ENCODE measurements at places on chromosomes 11 and 22.

DNA sequence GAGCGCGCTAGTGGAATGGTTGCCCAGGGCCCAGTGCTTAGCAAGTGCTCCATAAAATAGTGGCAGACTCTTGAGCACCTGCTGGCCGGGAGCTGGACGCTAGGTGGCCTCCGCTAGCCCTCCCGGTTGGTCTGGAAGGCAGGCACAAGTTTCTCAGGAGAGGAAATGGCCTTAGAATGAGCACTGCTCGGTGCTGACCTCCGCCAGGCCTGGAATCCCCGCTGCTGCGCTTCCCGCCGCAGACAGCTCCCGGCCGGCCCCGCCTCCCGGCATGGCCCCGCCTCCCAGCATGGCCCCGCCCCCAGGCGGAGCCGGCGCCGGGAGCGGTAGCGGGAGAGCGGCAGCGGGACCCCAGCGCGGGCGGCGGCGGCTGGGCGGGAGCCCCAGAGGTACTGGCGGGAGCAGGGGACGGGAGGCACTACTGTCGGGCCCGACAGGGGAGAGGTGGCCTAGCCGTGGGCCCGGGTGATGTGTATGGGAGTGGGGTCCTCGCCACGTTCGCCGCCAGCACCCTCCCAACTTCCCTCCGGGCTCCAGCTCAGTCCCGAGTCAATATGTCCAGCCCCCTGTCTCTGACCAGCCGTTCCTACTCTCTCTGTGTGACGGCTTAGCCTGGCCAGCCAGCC is at the start of gene SIPA1:
Gene SIPA1 (plus strand): TSS at position 308 of the 626 bp plus-strand sequence. CDS start 2,821 bp downstream, outside the sequence.
- peak; percentile 61 for DNase-seq

DNA sequence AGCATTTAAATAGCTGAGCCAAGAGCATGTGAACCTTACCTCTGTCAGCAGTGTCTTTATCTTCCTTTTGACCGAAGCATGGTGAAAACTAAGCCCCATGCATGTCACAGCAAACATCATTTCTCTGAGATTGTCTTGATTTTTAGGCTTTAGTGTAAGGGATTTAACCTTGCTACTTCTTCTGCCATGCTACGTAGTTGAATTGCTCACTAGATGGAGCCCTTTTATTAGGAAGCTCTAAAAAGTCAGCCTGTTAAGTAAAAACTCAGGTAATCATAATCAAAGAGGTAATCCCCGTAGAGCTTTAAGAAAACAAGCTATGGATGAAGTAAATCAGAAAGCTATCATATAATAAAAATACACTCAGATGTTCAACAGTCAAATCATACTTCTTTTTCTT is 149.5 kb downstream of the PGR start:
- no peak for DNase-seq

GRCh38 chr11:119537306-119538253 is 114.6 kb upstream of the THY1 start:
- DNase-seq: no peak

GRCh38 chr11:3824714-3825472 is 15.9 kb downstream of the RHOG start:
- peak; percentile 66 for DNase-seq

DNA sequence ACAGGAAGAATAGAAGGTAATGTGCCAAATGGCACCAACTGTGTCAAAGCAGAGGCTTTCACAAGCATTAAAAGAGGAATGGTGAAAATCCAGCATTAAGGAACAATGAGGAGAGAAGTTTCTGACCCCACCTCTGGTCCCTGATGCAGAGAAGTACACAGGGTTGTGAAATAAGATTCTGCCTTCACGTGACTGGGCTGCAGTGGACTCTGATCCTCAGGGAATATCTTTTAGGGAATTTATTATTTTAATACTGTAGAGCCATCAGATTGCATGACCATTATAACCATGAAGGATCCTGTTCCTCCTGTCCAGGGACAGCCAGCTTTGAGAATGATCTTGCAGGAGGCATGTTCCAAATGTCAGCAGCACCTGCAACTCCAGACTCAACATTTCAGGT is 74.4 kb upstream of the FAR1 start:
- DNase-seq: no peak

DNA sequence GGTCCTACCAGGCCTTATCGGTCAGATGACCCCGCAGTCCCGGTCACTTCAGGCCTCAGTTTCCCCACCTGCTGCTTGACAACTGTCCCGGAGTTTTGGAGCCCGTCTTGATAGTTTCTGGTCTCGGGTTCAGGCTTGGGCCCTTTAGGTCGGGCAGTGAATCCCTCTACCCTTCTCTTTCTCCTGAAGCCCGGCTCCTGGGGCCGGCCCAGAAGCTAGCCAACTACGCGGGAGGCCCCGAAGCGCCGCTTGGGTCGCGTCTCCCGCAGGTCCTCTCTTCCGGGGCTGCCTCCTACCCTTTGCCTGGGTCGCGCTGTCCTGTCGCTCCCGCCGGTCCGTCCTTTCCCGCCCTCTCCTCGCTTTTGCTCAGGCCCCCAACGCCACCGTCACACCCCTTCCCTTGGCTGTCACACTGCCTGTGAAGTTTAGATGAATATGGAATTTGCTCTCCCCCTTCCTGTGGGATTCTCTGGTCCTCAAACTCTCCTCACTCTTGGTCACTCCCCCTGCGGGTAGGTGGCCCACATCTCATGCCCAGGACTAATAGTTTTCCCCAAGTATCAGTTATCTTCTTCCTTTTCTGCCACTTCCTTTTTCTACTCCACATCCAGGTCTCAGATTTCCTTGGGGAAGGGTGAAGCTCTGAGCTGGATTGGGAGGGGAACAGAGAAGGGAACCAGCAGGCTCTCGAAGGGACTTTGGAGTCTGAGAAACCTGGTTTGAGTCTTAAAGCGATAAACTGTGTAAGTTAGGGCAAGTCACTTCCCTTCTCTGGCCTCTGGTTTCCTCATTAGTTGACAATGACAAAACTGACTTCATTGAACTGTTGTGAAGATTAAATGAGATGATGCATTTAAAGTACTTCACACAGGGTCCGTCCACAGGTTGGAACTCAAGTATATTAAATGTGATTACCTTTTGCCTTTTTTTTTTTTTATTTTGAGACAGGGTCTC is 790 bp downstream of the RAB1B start:
- no peak for DNase-seq

DNA sequence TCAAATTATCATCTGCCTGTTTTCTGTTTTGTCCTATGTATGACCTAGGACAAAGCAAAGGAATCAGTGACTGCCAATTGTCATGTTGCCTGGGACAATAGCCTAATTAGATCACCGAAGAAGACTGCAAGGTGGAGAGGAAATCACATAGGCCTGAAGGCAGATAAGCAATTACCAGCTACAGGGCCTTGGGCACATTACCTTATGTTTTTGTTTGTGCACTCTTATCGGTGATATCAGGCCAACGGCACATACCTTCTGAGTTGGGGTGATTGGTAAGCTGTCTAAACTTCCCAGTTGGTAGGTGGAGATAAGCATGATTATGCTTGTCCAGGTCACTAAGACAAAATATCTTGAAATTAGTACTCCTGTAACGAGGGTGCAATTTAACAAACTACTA is 58.1 kb upstream of the FAM181B start:
- no peak for DNase-seq

GRCh38 chr11:565921-566509 is 5.2 kb downstream of the RASSF7 start:
- no peak for DNase-seq

GRCh38 chr22:23212061-23213021 is 32.0 kb downstream of the BCR start:
- DNase-seq: no peak

DNA sequence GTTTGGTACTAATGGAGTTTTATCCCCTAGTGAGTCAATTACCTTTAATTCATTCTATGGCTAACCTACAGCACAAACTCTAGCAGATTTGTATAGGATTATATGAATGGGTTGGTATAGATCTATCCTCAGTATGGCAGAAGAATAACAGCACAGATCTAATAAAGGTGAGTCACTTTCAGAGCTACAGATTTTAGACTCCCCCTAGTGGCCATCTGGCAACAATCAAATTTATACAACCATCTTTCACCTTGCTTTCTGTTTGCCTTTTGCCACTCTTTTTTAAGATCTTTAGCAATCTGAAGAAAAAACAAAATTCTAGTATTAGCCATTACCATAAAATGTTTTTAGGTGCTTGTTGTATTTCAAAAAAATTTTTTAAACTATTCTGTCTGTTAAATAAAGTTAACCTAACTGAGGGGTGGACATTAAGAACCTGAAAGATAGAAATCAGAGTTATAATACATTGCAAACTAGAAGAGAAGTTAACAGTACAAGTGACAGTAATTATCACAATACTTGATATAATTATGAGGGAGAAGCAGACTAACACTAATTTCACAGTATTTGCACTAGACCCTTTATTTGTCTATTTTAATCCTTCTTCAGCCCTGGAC is 25.8 kb downstream of the DDIAS start:
- DNase-seq: no peak

- no peak for DNase-seq
These were observed 93.4 kb downstream of the NTM start for GRCh38 chr11:131463649-131464425.

DNA sequence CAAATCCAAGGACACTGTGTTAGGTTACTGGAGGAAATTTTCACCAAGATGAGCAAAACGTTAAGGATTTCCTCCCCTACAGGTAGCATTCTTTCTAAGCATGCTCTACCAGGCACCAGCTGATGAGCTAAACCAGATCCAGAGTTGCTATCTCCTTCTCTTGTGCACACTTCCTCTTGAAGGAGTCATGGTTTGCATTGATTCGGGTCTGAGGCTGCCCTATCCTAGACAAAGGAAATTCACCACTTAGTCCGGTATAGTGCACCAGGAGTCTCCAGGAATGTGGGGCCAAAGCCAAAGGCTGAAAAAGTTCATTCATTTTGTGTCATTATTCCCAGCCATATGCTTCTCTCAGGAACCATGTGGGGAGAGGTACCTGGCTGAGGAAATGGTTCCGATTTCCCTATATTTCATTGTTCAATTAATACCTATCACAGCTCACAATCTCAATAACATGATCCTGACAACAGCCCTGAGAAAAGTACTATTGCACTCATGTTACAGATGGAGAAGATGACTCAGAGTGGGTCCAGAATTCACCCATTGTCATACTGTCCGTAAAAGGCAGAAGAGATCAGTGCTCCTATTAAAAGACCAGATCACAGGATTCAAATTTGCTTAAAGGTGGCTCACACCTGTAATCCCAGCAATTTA is 39.1 kb downstream of the SLC35F2 start:
- DNase-seq: no peak

DNA sequence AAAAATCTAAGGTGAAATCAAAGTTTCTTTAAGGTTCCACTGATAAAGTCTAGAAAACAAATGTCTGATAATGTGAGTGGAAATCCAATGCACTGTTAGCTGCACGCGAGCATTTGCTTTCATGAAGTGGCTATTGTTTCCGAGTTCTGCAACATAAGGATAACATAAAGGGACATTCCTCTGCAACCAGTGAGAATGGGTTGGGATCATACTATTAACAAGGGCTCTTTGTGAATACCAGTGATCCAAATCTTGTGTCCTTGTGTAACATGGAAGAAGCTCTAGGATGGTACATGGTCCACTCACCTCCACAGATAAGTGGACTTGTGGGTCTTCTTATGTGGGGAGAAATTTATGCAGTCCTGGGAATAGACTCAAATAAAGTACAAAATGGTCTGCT is 24.6 kb downstream of the APIP start:
- no peak for DNase-seq

DNA sequence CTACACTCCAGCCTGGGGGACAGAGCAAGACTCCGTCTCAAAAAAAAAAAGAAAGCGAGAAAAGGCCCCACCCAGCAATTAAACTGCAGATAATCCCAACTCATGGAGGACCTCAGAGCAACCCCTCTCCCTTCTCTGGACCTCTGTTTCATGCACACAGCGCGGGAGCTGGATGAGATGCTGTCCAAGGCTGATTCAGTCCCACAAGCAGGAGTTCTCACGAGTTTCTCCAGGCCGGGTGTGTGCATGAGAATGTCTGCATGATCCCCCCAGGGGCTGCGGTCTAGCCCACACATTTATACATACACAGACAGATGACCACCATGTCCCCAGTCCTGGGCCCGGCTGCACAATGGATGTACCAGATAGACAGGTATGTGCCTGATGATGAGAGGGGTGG is 19.4 kb downstream of the ELFN2 start:
- no peak for DNase-seq

DNA sequence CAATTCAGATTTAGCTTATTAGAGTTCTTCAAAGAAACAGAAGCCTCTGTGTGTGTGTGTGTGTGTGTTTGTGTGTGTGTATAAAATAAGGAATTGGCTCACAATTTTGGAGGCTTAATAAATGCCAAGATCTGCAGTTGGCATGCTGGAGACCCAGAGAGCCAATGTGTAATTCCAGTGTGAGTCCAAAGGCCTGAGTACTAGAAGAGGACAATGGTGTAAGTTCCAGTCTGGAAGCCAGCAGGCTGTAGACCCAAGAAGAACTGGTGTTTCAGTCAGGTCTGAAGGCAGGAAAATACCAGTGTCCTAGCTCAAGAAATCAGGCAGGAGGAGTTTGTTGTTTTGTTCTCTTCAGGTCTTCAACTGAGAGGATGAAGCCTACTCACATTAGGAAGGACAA is 20.0 kb downstream of the TMEM135 start:
- DNase-seq: no peak

DNA sequence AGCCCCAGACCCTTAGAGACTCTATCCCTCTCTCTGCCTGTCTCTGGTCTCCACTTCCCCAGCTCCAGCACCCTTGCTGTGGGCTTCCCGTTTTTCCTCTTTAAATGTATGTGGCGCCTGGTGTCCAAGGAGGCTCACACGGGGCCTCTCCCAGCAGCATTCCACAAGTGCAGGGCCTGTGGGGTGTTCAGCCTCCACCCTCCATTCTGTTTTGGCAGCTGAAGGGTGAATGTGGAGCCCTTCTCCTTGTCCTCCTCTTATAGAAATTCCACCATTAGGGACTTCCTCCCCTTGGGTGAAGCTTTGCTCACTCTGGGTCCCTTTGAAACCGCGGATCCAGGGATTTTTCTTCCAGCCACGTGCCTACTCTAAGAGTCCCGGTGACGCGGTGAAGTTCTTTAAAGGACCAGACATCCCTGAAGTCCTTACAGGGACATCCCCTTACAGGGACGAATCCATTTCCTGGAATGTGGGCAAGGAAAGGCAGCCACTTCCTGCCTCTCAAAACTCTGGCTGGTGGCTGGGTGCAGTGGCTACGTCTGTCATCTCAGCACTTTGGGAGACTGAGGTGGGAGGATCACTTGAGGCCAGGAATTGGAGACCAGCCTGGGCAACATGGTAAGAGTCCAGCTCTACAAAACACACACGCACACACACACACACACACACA is 1.6 kb upstream of the TSPAN18 start:
- DNase-seq: no peak

DNA sequence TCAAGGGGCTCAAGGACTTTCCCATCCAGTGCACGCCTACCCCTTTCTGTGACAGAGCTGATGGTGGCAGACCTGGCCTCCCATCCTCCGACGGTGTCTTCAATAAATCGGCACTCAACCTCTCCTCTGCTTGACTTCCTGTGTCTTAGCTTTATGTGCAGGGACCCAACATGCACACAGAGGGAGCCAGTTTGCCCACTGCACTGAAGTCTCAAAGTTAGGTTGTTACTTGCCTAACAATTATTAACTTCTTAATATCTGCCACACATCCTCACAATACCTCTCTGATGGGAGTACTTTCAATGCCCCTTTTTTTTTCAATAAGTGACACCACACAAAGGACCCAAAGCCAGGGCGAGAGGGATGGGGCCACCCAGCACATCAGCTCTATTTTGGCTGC is 3.6 kb downstream of the IZUMO1R start:
- no peak for DNase-seq

Measured in stimulated activated CD8-positive, alpha-beta memory T cell treated with anti-CD3 and anti-CD28 coated beads, Interleukin-7, amount 100 ng/mL, for 1 hour (primary cell).